ENCODE measurements at places on chromosomes 4 and X. TPM values are rescaled to one million over a fixed set of nuclear protein-coding genes. Genes with fewer than 3 reads are reported as not detected.

TSPAN7 gene
- 13.5 TPM for total RNA-seq

MUC7 gene
- not detected for total RNA-seq

SLC6A14 gene
- not detected for total RNA-seq

RASSF6 gene
- total RNA-seq, result not detected

SLC4A4 gene
- 0.20 TPM for total RNA-seq

RBMXL3 gene
- total RNA-seq, result not detected

HTN1 gene
- not detected for total RNA-seq

HAUS3 gene
- total RNA-seq, result 16.8 TPM

CXorf51B gene
- total RNA-seq, result not detected

CT45A1 gene
- not detected for total RNA-seq

CXCL3 gene
- 1.2 TPM for total RNA-seq

POU3F4 gene
- total RNA-seq, result not detected
